ENCODE measurements at places on chromosomes 6 and 20.
A peak's percentile ranks its signal among the peaks of the same experiment; 100 is the strongest.

GRCh38 chr6:31680226-31681134 is at the start of gene LY6G5C:
Gene LY6G5C, minus strand, starts transcription at chr6:31681067. Its CDS starts 694 bp downstream, at chr6:31680373.
- DNase-seq = peak; percentile 78

DNA sequence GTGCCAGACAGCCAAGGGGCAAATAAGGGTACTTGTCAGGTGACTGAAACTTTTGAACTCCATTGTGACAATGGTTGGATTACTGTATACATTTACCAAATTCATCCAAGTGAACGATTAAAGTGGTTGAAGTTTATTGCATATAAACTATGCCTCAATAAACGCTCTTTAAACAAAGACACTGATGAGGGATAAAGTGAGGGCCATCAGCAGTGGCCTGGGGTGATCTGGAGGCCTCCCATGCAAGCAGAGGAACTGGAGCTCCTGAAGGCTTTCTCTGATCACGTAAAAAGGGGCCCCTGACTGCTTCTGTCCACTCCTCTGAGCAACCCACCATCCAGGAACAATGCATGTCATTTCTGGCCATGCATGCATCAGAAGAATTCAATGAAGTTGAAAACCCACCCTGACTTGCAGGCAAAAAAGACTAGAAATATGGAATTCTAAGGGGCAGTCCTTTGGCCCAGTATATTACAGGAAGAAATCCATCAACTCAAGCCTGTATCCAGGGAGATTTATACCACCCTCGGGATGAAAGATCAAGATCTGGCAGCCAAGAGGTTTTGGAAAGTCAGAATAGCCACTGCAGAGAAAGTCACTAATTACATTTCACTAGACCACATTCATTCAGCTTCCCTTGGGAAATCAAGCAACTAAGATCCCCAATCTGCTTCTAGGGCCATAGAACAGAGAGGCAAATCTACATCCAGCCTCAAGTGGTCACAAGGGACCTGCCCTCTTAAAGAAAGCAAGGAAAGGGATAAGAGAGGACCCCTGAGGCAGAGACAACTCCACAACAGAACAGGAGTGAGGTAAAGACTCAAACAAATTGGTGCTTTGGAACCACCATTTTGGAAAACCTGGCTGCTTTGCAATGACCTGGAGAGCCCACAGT is 31.7 kb upstream of the RAB22A start:
- no peak for DNase-seq

DNA sequence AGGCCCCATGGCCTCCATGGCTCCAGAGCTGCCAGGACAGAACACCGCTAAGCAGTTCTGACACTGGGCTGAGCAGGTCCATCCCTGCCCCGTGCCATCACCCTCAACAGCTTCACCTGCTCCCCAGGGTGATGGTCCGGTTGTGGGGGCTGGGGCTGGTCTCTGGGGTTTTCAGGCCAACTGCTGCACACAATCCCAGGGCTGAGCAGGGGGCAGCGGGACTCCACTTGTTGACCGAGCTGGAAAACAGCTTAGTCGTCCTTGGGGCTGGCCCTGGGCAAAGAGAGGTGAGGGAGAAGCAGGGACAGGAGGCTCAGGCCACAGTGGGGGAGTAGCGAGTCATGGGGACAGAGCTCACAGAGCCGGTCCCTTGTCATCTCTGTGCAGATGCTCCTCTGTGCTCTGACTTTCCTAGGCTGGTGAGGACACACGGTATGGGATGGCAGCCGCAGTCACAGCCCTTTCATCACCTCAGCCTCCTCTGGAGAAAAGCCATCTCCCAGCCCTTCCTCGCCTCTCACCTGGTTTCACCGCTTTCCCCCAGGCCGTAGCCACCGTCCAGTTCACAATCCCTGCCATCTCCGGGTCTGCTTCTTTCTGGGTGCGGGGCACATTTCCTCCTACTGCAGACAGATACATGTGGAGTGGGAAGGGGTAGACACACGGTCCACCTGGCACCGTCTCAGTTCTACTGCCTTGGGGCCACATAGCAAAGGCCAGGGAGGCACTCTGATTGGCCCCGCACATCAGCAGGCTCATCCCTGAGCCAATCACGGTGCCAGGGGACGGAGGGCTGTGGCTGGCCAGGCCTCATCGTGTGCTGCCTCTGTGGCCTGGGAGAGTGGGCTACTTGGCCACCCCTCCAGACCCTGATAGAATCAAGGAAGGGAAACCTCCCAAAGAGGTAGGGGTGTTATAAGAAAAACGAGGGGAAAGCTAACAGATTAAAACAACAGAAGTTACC is 19.1 kb downstream of the MDFI start:
- no peak for DNase-seq

DNA sequence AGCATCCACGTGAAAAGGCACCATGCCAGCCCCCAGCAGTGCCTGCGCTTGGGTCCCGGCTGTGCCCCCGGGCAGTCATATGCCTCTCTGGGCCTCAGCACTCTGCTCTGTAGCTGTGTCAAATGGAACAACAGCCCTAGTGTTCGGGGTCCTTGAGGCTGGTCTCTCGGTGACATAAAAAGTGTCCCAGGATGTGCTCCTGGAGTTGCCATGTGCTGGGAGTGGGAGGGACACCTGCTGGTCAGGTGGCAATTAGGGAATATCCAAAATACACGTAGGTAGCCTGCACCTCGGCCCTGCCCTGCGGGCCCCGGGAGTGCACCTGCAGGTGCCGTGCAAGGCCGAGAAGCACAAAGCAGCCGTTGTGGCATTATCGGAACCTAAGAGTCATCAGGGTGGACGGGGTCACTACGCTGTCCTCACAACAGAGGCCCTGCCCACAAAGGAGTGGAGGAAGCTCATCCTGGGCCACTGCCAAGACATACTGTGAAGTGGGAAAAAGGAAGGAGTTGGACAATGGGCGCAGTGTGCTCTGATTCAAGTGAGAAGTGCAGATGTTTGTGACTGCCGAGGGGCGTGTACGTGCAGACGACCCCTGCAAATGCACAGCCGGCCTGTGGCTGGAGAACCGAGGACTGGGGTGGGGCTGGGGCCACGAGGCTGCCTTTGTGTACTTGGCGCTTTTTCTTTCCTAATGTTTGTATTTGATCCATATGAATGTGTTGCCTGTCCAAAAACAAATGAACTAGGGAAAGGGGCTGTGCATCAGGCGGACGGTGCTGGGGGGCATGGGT is 24.6 kb downstream of the SLCO4A1 start:
- no peak for DNase-seq

DNA sequence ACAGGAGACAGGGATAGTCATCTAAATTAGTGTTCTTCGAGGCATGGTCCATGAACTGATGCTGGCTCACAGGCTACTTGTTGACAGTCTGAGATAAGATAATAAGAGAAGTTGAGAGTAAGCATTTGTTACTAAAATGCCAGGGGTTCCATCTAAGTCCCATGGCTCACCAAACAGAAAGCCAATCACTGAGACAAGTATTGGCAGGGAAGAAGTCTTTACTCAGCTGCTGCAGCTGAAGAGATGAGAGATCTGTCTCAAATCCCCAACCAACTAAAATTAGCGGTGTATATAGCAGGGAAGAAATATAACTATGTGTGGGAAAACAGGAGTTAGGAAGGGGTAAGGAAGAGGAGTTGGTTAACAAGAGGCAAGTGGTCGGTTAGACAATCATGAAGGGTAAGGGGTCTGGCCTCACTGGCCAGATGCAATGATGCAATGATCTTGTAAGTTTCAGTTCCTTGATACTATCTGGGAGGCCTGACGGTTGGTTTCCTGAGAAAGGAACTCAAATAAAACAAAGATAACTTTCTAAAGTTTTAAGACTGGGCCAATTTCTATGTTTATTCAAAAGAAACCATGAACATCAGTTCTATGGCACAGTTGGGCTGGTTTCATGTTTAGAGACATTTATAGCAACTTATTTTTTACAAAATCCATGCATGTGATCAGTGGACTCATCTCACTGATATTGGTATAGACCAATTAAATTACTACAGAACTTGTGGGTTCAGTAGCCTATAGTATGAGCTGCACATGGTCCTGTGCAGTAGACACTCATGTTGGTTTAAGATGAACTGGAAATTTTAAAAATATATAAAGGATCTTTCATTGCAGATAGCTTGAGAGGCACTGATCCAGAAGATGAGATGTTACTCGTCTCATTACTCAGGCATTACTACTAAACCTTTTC is 9.9 kb upstream of the HEBP2 start:
- no peak for DNase-seq

DNA sequence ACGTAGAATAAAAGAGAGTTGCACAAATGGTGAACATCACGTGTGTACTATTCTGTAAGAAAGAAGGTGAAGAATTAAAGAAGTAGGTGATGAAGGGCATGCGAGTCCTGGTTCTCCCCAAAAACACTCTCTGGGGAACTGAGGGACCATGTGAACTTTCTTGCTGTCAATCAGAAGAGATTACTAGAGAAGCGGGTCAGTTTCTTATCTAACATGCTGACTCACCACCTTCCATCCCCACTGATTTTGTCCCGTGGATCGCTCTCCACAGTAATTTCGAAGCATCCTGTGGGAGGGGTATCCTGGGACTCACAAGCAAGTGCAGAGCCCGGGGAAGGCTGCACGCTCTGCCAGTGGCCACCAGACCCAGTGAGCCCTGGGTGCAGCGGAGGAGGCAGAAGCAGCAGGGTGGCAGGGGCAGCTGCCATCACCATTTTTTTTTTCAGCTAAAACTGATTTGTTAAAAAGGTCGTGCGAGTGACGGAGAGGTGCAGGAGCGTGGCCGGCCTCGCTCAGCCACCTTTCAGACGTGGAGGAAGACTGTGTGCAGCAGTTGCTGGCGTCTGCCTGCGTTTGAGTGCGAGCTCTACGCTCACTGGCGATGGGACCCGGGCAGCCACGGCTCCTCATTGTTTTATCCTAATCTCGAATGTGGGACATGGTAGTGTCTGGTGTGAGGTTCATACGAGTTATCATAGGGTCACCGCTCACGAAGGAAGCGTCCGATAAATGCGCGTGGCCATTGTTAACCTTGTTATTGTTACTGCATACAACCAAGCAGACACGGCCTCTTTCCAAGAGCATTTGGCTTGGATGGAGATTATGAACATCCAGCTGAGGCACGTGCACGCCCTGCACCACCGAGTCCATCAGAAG is 28.0 kb upstream of the SLCO4A1 start:
- no peak for DNase-seq
